ENCODE measurements at places on chromosomes 16 and 17. TPM values are rescaled to one million over a fixed set of nuclear protein-coding genes. Genes with fewer than 3 reads are reported as not detected.

Gene PPM1E
- total RNA-seq: 0.19 TPM

Gene MYOCD
- total RNA-seq: 197 TPM

Gene KIF2B
- total RNA-seq: not detected

Gene RNF157
- 1.9 TPM for total RNA-seq

Gene MYH8
- not detected for total RNA-seq

Gene SERPINF2
- 40.7 TPM for total RNA-seq

Gene TBC1D3H
- total RNA-seq: not detected

Data from posterior vena cava (tissue), 2 donors.